Natural killer cell (primary cell): ENCODE measurements at places on chromosomes 6 and 20. TPM values are rescaled to one million over a fixed set of nuclear protein-coding genes. Genes with fewer than 3 reads are reported as not detected.
A peak's percentile ranks its signal among the peaks of the same experiment; 100 is the strongest.

FAM209B gene
- 2.0 TPM for total RNA-seq

UBD gene
- not detected for total RNA-seq

EYS gene
- not detected for total RNA-seq

HLA-DOA gene
- total RNA-seq, result 4.3 TPM

CDC40 gene
- 48.5 TPM for total RNA-seq

LY6G5C gene
- 7.9 TPM for total RNA-seq

BACH2 gene
- 32.1 TPM for total RNA-seq

MUCL3 gene
- not detected for total RNA-seq

PTGIS gene
- not detected for total RNA-seq

TPMT gene
- total RNA-seq, result 9.6 TPM

NEDD9 gene
- 107 TPM for total RNA-seq

OPRL1 gene
- 1.4 TPM for total RNA-seq

VSTM2L gene
- 0.18 TPM for total RNA-seq

- no peak for DNase-seq
Observed at GRCh38 chr20:39607141-39607540, 645.0 kb downstream of the DHX35 start.

DNA sequence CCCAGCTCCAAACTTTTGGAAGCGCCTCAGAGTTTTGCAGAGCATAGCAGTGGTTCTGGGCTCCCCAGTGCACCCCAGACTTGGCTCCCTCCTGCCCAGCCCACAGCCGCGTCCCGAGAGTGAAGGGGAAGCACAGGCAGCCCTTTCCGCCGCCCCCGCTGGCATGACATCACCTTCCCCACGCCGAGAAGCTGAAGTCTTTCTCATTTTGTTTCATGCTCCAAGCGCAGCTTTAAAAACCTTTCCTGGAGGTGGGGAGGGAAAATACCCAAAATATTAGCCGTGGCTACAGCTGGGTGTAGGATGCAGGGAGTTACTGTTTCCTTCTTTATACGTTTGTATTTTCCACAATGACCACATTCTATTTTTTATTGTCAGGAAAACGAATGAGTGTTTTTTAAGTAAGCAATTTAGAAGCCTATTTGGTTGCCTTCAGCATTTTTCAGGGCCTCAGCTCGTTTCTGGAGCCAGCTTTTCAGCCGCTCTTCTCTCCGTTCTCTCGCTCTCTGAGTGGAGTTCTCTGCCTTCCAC lies 72.9 kb downstream of the SNX5 start:
- peak; percentile 38 for DNase-seq

- DNase-seq, result no peak
Observed at GRCh38 chr6:148440877-148441453, 98.3 kb downstream of the SASH1 start.

DNA sequence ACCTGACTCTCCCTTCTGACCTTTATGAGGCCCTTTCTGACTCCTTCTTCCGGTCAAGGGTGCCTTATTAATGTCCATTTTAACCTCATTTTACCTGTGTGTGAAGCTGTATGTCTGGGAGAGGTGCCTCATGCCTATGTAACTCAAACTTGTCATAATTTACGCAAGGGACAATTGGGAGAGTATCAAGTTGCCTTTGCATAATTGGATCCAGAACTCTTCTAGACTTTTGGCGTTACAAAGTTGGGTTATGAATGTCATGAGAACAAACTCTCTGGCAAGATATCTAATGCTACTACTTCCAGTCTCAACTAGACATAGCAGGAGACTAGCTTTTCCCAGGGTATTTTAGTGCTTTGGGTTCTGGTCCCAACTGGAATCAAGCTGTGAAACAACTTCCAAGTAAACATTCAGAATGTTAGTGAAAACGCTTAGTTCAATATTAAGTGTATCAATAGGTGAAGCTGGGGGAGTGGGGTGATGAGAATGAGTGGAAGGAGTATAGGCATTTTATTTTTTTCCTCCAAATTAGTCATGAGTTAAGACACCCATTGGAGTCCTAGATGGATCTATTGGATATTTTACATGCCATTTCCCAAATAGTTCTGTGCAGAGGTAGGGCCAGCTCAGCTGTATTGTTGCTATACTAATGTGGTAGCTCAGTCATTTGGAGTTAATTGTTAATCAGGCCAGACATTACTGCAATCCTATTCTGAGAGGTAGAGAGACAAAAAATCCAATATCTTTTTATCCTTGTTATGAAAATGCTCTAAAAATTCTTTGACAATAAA lies 159.9 kb downstream of the TFAP2B start:
- DNase-seq, result no peak

GRCh38 chr6:125759184-125759902 lies 9.9 kb downstream of the HEY2 start:
- no peak for DNase-seq

DNA sequence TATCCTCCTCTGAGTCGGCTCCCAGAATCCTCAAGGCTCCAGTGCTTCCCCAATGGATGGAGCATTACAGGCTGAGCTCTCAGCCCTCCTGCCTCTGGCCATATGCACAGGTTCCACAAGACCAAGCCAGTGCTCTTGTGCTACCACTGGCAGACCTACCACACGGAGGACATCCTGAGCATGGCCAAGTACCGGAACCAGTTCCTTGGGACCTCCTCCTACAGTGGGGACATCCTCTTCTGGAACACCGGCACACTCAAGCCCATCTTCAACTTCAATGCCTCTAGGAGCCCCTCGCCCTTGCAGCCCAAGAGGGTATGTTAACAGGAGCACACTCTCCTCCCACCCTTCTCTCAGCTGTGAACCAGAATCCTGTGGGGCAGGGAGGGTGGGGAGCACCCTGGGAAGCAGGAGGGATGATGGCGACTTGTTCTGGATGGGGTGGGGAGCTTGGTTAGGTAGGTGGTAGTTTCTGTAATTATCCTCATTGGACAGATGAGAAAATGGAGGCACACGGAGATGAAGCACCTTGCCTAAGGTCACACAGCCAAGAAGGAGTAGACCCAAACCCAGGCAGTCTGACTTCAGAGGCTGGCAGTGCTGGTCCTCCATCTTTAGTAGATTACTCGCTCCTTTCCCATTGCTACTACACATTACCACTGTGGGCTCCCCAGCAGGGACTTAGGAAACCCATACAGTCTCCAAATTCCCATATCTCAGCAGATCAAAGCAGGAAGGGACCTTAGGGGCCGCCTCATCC lies 58.6 kb downstream of the EFCAB8 start:
- no peak for DNase-seq

DNA sequence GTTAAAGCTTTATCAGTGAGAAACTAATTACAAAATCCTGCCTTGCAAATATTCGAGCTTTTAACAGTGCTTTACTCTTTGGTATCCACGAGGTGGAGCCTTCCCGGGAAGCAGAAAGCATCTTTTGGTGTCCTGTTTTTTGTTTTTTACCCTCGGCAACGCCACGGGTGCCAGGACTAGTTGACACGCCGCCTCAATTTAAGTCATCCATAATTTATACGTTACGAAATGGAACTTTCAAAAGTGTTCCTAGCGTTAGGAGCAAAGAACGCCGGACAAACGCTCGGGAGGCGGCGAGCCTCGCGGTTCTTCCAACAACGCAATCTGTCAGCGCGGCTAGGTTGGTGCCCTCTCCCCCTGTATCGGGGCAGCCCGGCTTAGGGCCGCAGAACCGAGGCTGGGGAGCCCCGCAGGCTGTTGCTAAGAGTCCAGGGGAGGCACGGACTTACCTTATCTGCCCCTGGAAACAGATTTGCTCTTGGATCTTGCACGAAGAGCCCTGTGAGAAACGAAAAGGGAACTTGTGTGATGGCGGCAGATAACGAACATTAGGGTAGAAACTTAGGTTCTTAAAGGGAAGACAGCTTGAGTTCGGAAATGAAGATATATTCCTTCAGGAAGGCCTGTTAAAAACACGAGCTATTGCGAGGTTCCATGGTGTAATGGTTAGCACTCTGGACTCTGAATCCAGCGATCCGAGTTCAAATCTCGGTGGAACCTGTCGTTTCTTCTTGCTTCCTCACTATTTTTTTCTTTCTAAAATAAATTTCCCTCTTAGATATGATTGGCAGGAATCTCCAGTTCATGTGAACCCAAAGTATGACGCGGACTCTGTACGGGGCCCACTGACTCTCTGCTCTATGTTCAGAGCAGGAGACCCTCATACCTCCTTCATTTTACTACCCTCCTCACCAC lies 46.2 kb upstream of the ZNF184 start:
- peak; percentile 49 for DNase-seq

GRCh38 chr6:22921828-22922227 lies 352.5 kb downstream of the HDGFL1 start:
- DNase-seq, result no peak

DNA sequence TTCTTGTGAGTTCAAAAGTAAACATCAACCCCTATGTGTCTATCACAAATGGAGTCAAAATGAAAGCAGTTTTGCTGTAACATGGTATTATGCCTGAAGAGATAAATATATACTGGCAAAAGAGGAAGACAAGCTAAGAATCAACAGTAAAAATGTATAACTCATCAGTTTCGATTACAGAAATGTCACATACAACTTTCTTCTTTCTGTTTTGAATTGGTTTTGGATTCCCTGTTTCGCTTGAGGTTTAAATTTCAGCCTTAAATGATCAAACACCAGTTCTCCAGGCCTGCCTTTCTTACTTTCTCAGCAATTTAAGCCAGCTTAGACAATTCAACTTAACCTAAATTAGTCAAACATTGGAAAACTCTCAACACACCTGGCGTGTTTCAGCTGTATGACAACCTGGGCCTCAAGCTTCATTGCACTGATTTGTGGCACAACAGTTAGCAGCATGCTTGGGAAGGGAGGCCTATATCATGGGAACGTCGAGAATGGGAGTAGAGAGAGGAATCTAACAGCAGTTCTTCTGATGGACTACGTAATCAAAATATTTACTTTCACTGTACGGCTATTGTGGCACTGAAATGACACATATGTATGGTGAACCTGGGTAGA lies 51.9 kb upstream of the MARCKS start:
- no peak for DNase-seq

GRCh38 chr6:157400676-157401075 lies 19.7 kb downstream of the ZDHHC14 start:
- no peak for DNase-seq

DNA sequence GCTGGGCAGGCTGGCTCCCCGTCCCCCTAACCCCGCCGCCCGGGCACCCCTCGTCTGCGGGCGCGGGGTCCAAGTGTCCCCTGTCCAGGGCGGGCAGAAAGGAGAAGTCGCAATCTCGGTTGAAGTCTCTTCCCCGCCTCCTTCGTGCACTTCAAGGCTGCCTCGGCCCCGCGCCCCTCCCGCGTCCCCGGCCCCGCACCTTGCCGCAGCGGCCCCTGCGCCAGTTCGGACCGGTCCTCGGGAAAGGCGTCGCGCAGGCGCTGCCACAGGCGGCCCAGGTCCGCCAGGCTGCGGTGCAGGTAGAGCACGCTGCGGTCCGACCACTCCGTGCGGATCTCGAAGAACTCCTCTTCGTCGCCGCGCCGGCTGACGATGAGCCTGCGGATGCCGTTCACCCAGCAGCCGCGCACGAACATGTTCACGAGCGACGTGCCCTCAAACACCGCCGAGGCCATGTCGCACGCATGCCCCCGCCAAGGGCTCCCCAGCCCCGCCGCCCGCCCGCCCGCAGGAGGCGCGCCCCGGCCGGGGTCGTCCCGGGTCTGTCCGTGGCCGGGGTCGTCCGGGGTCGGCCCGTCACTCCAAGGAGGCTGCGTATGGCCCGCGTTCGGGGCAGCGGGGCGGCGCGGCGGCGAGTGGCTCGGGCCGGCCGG lies at the start of gene PXDC1:
Gene PXDC1 (minus strand): TSS at position 637 of the 653 bp plus-strand sequence. CDS start 182 bp downstream, at position 455.
- DNase-seq, result peak; percentile 24

DNA sequence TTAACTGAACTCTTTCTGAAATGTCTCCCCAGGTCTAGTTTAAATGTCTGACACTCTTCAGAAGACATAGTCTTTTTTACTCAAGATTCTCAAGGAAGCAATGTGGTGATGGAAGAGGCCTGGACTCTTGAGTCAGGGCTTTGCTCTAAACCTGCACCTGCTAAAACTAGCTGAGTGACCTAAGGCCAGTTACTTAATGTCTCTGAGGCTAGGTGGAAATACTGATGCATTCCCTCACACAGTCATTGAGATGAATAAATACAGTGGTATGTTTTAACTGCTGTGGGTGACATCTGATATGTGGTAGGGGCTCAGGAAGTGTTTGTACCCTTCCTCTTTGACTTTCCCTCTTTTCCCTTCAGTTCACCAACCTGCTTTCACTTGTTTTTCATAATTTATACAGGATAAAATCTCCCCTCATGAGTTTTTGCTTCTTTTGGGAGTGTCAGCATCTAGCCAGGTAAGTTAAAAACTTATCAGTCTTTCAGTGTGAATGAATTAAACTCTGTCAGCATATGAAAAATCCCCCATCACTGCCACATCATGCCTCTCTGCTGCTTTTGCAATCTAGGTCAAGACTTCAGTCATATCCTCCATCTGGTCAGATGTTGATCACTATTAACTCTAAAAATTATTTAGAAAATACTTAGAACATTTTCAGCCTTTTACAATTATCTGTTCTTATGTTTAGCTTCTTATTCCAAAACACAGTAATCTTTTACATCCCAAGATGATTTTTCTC lies 178.7 kb upstream of the TNFAIP3 start:
- DNase-seq, result no peak

- no peak for DNase-seq
Observed at GRCh38 chr20:51828762-51829161, 26.4 kb upstream of the SALL4 start.

DNA sequence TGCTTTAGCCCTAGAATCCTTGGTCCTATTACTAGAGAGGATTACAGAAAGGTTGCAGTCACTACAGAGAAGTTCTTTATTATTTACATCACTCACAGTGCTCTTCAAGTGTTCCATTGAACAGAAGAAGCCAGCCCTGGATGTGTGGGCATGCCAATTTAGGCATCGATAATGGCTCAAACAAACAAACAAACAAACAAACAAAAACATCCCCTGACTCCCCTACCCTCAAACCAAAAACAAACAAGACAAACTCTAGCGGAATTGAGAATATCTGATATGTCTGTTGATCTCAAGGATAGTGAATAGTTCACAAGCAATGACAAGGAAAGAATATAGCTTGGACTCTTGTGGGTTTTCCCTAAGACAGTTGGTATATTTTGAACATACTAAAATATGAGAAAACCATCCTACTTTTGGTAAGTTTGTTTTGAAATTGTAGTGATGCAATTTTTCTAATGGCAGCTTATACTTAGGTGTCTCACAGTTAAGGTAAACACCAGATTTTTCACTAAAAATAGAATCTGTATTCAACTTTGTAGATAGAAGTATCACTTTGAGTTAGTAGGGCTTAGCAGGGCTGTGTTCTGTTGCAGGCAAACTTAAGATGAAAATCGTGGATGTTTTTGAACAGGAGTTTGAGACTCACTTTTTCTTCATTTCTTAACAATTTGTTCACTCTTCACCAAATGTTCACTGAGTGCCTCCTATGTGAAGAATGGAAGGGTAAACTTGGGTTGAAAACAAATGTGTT lies 92.8 kb upstream of the FAM184A start:
- no peak for DNase-seq

- no peak for DNase-seq
Observed at GRCh38 chr6:113102761-113103160, 754.4 kb upstream of the MARCKS start.

DNA sequence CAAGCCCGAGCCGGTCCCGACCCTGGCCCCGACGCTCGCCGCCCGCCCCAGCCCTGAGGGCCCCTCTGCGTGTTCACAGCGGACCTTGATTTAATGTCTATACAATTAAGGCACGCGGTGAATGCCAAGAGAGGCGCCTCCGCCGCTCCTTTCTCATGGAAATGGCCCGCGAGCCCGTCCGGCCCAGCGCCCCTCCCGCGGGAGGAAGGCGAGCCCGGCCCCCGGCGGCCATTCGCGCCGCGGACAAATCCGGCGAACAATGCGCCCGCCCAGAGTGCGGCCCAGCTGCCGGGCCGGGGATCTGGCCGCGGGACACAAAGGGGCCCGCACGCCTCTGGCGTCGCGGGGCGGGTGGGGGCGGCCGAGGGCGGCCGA lies 37.5 kb downstream of the YTHDF1 start:
- no peak for DNase-seq
